ENCODE measurements at places on chromosomes 13 and 19.

- DNase-seq, result no peak
Measured at GRCh38 chr13:85910962-85911361, 111.7 kb upstream of the SLITRK6 start.

DNA sequence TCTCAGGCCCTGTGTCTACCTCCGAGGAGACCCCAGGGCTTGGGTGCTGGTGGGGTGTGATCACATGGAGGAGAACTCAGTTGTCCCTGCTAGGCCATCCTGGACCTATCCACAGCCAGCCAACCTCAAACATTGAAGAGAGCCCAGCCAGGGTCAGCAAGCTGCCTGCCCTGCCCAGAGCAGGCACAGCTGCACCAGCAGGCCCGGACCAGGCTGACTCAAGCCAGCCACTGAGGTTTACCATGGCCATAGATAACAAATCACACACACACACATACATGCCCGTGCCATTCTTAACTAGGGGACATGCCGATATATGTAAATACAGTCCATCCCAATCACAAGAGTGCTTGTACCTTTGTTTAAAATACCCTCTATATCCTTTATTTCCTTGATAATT lies 8.1 kb downstream of the ARHGEF7 start:
- no peak for DNase-seq

GRCh38 chr19:16601378-16602052 lies 26.5 kb downstream of the MED26 start:
- DNase-seq, result no peak

- DNase-seq, result no peak
Measured at GRCh38 chr13:80860845-80861244, 519.9 kb upstream of the SPRY2 start.

DNA sequence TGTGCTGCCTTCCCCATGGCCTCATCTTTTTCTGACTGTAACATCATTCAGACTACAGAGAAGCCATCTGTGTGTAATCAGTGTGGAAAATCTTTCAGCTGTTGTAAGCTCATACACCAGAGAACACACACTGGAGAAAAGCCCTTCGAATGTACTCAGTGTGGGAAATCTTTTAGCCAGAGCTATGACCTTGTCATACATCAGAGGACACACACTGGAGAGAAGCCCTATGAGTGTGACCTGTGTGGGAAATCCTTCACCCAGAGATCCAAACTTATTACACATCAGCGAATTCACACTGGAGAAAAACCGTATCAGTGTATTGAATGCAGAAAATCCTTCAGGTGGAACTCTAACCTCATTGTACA lies 17.2 kb upstream of the ZNF8 start:
- DNase-seq, result no peak

GRCh38 chr13:107906131-107906530 lies 309.2 kb downstream of the LIG4 start:
- no peak for DNase-seq

DNA sequence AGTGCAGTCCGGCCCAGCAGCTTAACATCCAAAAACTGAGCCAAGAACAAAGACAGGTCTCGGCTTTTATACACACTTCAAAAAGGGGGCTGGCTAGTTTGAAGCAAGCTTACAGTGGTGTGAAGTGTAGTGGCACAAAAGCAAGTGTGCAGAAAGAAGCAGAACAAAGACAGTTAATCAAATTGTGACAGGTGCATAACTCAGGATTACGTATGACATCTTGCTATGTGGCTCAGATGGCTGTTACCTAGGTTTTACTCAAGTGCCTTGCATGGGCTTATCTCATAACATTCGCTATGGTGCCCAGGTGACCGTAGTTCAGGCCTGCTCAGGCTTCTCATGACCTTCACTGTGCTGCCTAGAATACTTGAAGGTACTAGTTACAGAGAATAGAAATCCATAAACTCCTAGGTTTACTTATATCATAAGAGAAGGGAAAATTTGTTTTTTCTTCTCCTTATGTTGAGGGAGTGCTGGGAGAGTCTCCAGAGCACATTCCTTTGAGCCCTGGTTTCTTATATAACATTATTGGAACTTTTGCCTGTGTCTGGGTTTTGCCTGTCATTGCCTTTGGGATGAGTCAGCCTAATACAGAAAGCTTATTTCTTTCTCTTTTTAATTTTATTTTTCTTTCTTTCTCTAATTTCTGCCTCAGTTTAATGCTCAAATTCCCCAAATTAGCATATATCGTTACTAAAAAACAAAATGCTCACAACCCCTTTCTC lies 1629.1 kb upstream of the PCDH20 start:
- DNase-seq, result no peak

DNA sequence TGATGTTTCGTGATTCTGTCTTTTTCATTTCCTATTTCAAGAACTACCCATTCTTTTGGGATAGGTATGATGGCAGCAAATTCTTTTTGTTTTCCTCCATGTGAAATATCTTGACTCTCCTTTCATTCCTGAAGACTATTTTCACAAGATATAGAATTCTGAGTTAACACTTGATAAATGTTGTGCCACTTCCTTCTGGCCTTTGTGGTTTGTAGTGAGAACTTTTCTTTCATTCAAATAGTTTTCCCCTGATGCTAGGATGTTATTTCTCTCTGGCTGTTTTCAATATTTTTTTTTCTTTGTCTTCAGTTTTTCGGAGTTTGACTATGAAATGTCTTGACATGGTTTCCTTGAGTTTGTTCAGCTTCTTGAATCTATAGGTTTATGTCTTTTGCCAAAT lies 8.3 kb upstream of the TUBGCP3 start:
- DNase-seq, result no peak

DNA sequence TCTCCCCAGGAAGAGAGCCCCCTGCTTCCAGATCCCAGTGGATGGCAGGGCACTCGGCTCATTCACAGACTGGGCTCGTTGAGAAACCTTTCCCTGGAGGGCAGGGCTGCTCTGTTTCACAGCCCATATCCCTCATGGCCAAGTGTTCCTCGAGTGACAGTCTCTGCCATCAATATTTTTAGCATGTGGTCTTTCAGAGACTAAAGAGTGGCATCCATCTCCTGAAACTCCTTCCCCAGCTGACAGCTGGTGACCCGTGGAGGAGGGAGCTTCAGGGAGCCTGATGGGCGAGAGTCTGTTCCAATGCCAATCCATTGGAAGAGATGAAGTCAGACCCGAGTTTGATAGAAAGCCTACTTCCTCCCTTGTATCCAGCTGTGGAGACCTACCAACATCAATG lies 30.7 kb upstream of the ALOX5AP start:
- DNase-seq, result no peak

GRCh38 chr13:35909837-35910540 lies 221.2 kb downstream of the DCLK1 start:
- no peak for DNase-seq

DNA sequence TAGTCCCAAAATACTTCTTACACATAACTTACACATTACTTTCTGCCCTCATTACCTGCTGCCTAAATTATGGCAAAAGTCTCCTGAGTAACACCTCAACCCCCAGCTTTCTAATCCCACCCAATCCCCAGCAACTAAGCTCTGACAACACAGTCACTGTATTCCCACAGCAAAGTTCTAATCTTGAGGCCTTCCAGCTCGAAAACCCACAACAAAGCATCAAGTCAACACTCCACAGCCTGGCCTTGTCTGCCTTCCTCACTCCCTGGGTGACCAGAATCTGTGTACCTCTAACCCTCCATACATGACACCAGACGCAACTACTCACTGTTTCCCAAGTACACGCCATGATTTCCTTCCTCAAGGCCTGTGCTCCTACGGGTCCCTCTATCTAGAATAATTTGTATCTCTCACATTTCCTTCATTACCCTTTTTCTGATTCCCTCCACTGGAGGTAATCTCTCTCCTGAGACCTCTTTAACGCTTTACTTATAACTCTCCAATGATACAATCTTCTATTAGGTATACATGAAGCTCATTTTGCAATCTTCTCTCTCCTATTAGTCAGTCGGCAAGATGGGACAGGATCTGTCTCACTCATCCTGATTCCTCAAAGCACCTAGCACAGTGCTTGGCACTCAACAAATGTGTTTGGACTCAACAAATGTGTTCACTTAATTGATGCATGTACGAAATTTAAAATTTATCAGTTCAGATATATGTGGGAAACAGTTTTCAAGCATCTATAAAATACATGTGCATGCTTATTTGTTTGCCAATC lies 87.6 kb upstream of the DOCK9 start:
- no peak for DNase-seq

- DNase-seq, result no peak
Measured at GRCh38 chr19:33530296-33530695, 8.7 kb upstream of the PEPD start.

DNA sequence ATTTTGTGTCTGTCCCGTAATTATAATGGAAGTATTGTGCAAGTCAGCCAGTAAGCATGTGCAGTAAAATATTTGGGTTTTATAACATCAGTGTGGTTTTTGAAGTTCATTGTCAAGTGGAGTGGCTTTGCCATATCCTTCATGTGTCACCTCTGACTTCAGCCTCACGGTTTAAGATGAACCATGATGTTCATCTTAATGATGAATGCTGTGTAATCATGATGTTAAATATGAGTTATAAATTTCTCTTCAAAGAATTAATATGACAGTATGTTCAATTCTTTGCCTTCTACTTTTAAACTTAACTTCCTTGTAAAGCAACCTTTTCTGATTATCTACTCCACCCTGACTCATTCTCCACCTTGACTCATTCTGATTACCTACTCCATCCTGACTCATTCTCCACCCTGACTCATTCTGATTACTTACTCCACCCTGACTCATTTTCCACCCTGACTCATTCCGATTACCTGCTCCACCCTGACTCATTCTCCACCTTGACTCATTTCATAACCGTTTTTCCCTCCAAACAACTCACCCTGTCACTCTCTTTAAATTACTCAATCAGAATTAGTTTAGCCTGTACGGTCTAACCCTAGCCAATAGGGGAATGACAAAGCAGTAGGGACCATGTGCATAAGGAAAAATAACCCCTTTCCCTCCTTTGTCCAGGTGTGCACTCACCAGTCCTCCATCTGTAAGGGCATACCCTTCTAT lies 50.3 kb upstream of the ANKRD10 start:
- no peak for DNase-seq

GRCh38 chr13:24038841-24039330 lies 121.6 kb upstream of the SPATA13 start:
- no peak for DNase-seq

GRCh38 chr19:38076337-38076736 lies 147.7 kb downstream of the DPF1 start:
- DNase-seq, result no peak

- no peak for DNase-seq
Measured at GRCh38 chr13:49711218-49711863, 20.1 kb upstream of the EBPL start.

GRCh38 chr13:36261976-36262375 lies 35.6 kb downstream of the CCDC169 start:
- no peak for DNase-seq

DNA sequence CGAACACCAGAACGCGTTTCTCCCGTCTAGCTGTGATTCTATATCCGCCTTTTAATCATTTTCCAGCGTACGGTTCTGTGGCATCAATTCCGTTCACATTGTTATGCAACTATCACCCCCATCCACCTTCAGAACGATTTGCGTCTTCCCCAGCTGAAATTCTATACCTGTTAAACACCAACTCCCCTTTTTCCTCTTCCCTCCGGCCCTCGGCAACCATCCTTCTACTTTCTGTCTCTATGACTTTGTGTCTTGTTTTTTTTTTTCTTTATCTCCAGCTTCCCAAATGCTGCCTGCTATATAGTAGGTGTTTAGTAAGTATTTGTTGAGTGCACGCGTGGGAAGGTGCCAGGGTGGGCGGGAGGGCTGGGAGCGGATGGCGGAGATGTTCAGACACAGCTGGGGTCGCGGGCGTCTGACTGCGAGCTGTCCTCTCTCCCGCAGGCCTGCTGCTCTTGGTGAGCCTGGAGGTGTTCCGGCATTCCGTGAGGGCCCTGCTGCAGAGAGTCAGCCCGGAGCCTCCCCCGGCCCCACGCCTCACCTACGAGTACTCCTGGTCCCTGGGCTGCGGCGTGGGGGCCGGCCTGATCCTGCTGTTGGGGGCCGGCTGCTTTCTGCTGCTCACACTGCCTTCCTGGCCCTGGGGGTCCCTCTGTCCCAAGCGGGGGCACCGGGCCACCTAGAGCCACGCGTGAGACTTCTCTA lies 20.2 kb downstream of the CACNG6 start:
- DNase-seq, result no peak

- no peak for DNase-seq
Measured at GRCh38 chr19:2973229-2973628, 4.1 kb upstream of the TLE6 start.

DNA sequence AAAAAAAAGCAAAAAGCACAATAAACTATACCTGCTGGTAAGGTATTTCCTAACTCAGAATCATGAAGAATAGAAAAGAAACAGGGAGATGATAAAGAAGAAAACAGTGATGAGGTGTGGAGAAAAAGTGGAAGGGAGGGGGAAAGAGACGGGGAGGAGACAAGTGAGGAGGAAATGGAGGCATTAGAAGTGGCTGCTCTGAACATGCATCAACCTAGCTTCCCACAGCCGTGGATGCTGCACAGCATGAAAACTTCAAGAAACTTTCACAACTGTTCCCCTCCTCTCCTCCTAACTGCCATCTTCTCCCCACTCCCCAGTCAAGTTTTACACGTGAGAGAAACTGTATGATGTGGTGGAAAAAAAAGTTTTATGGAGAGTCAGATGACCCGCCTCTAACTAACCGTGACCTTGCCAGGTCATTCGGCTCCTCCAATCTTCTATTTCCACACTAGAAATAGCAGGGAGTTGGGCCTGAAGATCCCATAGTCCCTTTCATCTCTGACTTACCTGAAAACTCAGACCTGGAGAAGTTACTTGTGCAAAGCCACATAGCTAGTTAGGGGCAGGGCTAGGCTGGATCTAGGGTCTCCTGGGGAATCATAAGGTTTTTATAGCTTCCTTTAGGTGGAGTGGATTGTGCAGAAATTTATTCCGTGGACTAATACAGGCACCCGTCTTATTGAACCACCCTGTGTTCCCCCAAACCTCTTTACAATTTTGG lies 461.9 kb downstream of the KLF5 start:
- DNase-seq, result no peak

GRCh38 chr19:56837492-56838023 lies 3.0 kb downstream of the PEG3 start:
- DNase-seq, result no peak

Measured in GM20000 (cell line).